ENCODE measurements at places on chromosomes 7 and 10.

GRCh38 chr7:33932221-33932620, 26.9 kb downstream of the BMPER start:
- no peak overlapping the region for H3K4me3 ChIP-seq
- H3K36me3 ChIP-seq = no peaks in the 10 kb centered on the region
- no peak for DNase-seq
- peaks cover 4% of the 10 kb centered on the region for H3K27me3 ChIP-seq

GRCh38 chr10:126175641-126176262, 212.5 kb downstream of the ADAM12 start:
- H3K4me1 ChIP-seq = no peaks in the 10 kb centered on the region
- no peak overlapping the region for H3K27ac ChIP-seq
- no peaks in the 10 kb centered on the region for H3K27me3 ChIP-seq
- no peaks in the 10 kb centered on the region for H3K36me3 ChIP-seq

DNA sequence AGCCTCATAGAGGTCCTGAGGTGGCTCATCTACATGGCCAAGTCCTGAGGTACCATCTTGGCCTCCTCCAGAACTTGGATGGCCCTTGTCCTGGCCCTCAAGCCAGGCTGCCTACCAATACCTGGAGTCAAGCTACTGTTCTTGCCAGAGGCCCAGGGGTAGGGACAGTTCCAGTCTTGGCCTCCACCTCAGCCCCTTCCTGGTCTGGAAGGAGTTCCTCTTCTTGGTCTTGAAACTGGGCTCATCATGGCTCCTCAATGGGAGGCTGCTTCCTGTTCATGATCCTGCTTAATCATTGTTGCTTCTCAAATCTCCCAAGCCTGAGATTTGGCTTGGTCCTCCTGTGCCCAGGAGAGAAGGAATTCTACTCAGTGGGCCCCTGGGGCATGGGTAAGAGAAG, 3.9 kb downstream of the HPS6 start:
- DNase-seq = no peak
- no peaks in the 10 kb centered on the region for H3K36me3 ChIP-seq
- no peak overlapping the region for H3K27ac ChIP-seq
- no peak overlapping the region for H3K4me3 ChIP-seq
- H3K27me3 ChIP-seq = no peaks in the 10 kb centered on the region
- peaks cover 7% of the 10 kb centered on the region for H3K4me1 ChIP-seq

GRCh38 chr7:101159696-101160674, 5.4 kb downstream of the VGF start:
- peaks cover 7% of the 10 kb centered on the region for H3K36me3 ChIP-seq
- peaks cover 7% of the 10 kb centered on the region for H3K27me3 ChIP-seq
- no peak for DNase-seq
- H3K4me1 ChIP-seq = peaks cover 3% of the 10 kb centered on the region

GRCh38 chr7:151813445-151813844, 63.5 kb downstream of the PRKAG2 start:
- no peaks in the 10 kb centered on the region for H3K4me1 ChIP-seq
- peaks cover 4% of the 10 kb centered on the region for H3K27me3 ChIP-seq
- no peak overlapping the region for H3K27ac ChIP-seq
- DNase-seq = no peak
- H3K4me3 ChIP-seq = no peak overlapping the region

DNA sequence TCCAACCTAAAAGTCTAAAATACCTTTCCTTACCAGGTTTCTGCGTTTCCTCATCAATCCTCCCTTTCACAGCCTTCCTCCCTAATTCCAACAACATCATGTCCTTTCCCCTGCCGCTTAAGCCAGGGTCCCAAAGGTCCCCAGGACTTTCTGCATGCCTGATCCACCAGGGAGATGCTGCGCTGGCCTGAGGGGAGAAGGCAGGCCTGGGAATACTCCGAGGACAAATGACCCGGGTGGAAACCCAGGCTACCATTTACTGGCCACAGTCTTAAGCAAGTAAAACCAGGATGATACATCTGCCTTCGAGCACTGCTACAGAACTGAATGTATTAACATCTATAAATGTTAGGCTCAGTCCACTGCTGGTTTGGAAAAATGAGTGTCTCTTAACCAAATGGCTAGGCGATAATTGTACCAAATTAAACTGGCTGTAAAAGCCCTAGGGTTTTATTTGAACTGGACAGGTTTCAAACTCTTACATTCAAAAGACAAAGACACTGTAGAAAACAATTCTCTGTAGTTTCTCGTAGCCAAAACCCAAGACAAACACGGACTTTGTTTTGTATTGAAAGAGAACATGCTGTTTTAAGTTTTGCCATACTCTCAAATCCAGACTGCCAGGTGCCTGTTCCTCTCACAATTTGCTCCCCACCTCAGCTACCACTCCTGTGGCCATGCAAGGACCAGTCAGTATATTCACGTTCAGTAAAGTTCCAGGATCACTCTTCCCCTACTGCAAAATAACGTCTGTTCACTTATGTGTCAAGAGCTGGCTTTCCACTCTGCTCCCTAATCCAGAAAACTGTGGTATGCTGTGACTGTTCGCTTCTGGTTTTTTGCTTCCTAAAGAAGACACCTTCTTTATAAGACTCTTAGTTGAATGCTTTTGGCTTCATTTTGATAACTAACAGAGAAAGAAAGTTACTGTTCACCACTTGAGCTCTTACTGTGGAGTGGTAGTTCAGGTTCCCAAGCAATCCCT, 145.7 kb downstream of the RNF216 start:
- peaks cover 3% of the 10 kb centered on the region for H3K4me1 ChIP-seq
- DNase-seq = no peak
- H3K27ac ChIP-seq = no peak overlapping the region
- H3K4me3 ChIP-seq = no peak overlapping the region

DNA sequence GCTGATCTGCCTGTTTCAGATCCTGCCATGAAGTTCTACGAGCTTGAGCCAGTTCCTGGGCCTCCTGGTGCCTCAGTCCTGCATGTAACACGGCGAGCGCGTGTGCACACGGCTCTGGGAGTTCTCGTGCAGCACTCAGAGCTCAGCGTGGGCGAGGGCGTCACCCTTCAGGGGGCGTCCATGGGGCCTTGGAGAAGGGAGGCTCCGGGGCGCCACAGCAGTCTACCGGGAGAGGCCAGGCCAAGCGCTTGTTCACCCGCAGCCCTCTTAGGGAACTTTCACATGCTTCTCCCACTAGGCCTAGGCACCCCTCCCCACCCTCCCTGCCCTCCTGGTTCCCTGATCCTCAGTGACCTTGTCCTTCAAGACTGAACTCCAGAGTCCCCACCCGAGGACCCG, 83.1 kb downstream of the BMS1 start:
- DNase-seq = no peak
- H3K27ac ChIP-seq = no peak overlapping the region
- H3K4me3 ChIP-seq = no peak overlapping the region
- H3K27me3 ChIP-seq = no peaks in the 10 kb centered on the region

DNA sequence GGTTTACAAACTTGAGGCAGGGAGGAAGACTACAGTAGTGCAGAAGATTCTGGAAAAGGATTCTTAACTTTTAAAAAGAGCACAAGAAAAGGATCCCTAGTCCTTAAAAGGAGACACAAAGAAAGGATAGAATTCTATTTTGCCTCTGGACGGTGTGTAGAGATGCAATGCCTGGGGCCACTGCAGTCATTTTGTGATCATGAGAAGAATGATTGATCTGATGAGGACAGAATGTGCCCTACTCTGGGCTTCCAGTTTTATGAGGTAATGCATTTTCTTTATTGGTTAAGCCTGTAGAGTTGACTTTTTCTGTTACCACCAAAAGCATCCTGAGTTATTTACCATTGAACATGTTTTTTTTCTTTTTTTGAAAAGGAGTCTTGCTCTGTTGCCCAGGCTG, 28.3 kb upstream of the UCMA start:
- DNase-seq = no peak
- H3K36me3 ChIP-seq = no peaks in the 10 kb centered on the region
- no peaks in the 10 kb centered on the region for H3K27me3 ChIP-seq
- H3K4me1 ChIP-seq = no peaks in the 10 kb centered on the region
- H3K4me3 ChIP-seq = no peak overlapping the region

DNA sequence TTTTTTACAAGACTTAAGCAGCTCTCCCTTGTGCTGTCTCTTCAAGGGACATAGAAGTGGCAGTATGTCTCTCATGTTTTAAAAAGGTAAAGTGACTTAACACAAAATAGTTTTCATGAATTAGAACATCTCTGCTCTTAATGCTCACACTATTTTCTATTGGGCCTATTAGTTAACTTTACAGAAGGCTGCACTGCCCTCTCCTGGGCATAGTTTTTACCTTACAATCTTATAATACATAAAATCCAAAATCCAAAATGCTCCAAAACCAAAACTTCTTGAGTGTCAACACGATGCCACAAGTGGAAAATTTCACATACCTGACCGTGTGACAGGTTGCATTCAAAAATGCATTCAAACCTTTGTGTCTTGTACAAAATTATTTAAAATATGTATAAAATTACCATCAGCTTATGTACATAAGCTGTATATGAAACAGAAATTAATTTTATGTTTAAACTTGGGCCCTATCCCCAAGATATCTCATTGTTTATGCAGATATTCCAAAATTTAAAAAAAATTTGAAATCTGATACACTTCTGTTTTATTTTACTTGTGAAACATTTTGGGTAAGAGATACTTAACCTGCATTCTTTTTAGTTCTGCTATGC, 25.8 kb downstream of the TES start:
- H3K4me1 ChIP-seq = no peaks in the 10 kb centered on the region
- H3K36me3 ChIP-seq = no peaks in the 10 kb centered on the region
- DNase-seq = no peak
- no peak overlapping the region for H3K4me3 ChIP-seq

GRCh38 chr7:69597278-69598076, 798 bp upstream of the AUTS2 start:
- DNase-seq = no peak
- H3K4me1 ChIP-seq = peaks cover 5% of the 10 kb centered on the region
- H3K27me3 ChIP-seq = no peaks in the 10 kb centered on the region
- no peaks in the 10 kb centered on the region for H3K36me3 ChIP-seq

DNA sequence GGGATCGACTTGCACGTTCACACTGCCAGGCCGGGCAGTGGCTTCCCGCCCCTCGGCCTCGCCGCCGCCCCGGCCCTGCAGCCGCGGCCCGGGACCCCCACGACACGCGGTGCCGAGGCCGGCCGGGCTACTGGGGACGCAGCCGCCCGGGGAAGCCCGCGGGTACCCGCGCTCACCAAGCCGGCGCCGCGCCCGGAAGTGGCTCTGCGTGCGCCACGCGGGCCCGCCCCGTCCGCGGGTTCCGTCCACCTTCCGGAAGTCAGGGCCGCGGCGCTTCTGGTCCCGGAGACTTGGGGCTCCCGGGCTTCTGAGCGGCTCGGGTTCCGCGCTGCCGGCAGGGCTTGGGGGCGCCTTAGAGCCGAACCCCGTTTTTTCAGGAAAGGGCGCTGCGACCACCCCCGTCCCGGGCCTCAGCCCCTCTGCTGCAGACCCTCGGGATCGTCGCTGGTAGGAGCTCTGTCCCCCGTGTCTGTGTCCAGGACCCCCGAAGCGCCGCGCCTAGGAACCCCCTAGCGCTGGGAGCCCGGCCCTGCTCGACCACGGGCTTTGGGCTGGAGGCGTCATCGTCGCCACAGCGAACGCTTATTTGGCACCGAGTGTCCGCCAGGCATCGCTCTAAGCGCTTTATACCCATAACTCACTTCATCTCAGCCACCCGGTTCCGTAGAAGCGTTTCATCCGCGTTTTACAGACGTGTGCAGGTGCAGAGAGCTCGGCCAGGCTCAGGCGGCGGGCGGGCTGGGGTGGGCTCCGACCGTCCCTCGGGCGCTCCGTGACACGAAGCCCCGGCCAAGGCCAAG, at the start of gene PSMG3:
Gene PSMG3 (minus strand): TSS at position 200 of the 800 bp plus-strand sequence. CDS start 693 bp downstream, outside the sequence.
- H3K27ac ChIP-seq = peak within 1 kb of the TSS; percentile 91
- H3K4me3 ChIP-seq = peak within 1 kb of the TSS; percentile 97
- no peaks in the 10 kb centered on the region for H3K27me3 ChIP-seq
- peaks cover 4% of the 10 kb centered on the region for H3K36me3 ChIP-seq

- H3K27me3 ChIP-seq = no peaks in the 10 kb centered on the region
- no peak overlapping the region for H3K27ac ChIP-seq
- DNase-seq = no peak
- no peaks in the 10 kb centered on the region for H3K36me3 ChIP-seq
- H3K4me3 ChIP-seq = no peak overlapping the region
These were observed 7.2 kb upstream of the MBL2 start for GRCh38 chr10:52779541-52780390.

DNA sequence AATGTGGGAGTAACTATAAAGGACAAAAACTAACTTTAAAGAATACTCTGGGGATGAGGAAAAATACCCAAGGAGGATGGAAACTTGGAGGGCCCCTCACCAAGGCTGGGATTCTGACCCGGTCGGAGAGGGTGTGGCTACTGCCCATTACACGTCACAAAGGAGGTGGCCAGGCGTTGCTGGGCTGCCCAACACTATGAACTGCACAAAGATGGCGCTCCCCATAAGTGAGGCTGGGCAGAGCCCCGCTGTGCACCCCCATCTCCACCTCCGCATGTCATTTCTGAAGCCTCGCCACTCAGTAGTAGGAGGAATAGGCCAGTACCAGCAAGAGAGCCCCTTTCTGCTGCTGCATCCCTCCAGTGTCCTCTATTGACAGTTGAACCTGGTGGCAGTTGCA, 290.1 kb upstream of the ZNF32 start:
- H3K36me3 ChIP-seq = no peaks in the 10 kb centered on the region
- H3K4me3 ChIP-seq = no peak overlapping the region
- DNase-seq = no peak
- peaks cover 18% of the 10 kb centered on the region for H3K4me1 ChIP-seq
- H3K27me3 ChIP-seq = no peaks in the 10 kb centered on the region

GRCh38 chr10:49650724-49651034, 28.8 kb upstream of the C10orf53 start:
- no peaks in the 10 kb centered on the region for H3K27me3 ChIP-seq
- no peak for DNase-seq
- no peak overlapping the region for H3K4me3 ChIP-seq

- DNase-seq = no peak
- H3K36me3 ChIP-seq = no peaks in the 10 kb centered on the region
- no peaks in the 10 kb centered on the region for H3K27me3 ChIP-seq
- H3K4me1 ChIP-seq = no peaks in the 10 kb centered on the region
- H3K4me3 ChIP-seq = no peak overlapping the region
- H3K27ac ChIP-seq = no peak overlapping the region
These were observed 7.4 kb upstream of the RAMP3 start for GRCh38 chr7:45150199-45150598.

- no peak overlapping the region for H3K27ac ChIP-seq
- H3K4me1 ChIP-seq = no peaks in the 10 kb centered on the region
- no peak for DNase-seq
- H3K36me3 ChIP-seq = no peaks in the 10 kb centered on the region
These were observed 612.4 kb downstream of the TNS3 start for GRCh38 chr7:46969303-46970130.

DNA sequence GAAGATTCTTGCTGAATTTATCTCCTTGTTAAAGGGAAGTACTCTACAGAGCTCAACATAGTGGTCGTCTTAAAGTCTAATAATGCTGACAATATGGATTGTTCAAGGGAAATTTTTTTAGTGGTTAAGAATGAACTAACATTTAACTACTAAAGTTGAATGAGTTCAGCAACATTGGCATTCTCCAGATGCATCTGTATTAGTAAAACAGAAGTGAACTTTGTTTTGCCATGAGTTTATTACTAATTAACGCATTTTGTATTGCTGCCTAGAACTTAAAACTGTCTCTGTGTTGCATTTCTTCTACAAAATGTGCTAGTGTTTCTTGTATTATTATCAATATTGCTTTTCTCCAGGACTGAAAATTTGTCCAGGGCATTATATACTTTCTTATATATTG, 67.5 kb downstream of the C1GALT1 start:
- DNase-seq = no peak
- H3K4me1 ChIP-seq = peaks cover 15% of the 10 kb centered on the region
- no peaks in the 10 kb centered on the region for H3K36me3 ChIP-seq
- H3K27me3 ChIP-seq = no peaks in the 10 kb centered on the region

- no peaks in the 10 kb centered on the region for H3K4me1 ChIP-seq
- H3K36me3 ChIP-seq = no peaks in the 10 kb centered on the region
- no peak overlapping the region for H3K4me3 ChIP-seq
- DNase-seq = no peak
- H3K27ac ChIP-seq = no peak overlapping the region
- no peaks in the 10 kb centered on the region for H3K27me3 ChIP-seq
These were observed 198.2 kb downstream of the EBF3 start for GRCh38 chr10:129765664-129766550.
